ENCODE measurements at places on chromosomes 11 and 22. TPM values are rescaled to one million over a fixed set of nuclear protein-coding genes. Genes with fewer than 3 reads are reported as not detected.

DNA sequence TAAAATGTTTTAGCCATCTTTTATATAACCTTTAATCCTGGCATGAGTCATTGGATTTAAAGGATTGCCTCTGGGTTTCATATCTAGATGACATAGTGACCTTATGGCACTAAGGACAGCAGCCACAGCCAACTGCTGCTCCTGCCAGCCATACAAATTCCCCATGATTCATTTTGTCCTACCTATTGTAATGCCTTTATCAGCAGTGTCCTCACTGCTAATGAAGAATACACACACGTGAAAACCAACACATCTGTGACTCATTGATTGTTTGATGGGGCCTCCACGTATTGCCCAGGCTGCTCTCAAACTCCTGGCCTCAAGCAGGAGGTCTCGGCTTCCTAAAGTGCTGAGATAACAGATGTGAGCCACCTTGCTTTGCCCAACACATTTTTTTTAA is 1.8 kb downstream of the LDHAL6A start:
- H3K36me3 ChIP-seq = no peaks in the 10 kb centered on the region
- peaks cover 7% of the 10 kb centered on the region for H3K27me3 ChIP-seq
- DNase-seq = no peak
- no peak overlapping the region for H3K4me3 ChIP-seq
- H3K4me1 ChIP-seq = no peaks in the 10 kb centered on the region

GRCh38 chr22:45334528-45334927 is 24.8 kb downstream of the FAM118A start:
- no peak overlapping the region for H3K4me3 ChIP-seq
- no peak for DNase-seq
- peaks cover 78% of the 10 kb centered on the region for H3K36me3 ChIP-seq
- no peak overlapping the region for H3K27ac ChIP-seq
- no peaks in the 10 kb centered on the region for H3K27me3 ChIP-seq
- peaks cover 24% of the 10 kb centered on the region for H3K4me1 ChIP-seq

DNA sequence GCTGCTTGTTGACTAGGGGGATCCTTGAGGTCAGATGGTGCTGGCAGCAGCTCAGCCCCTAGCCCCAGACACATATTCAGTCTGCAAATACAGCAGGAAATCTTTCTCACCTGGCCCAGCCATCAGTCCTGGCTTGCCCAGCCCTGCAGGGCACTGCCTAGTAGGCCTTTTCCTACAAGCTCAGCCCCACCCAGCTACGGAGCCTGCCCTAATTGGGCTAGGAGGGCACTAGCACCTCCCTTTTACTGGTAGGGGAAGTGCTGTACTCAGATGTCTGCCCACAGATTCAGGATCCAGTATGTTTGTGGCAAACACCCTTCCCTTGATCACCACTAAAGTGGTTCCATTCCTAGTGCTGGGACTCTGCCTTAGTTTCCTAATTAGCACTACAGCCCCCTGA is 257.1 kb upstream of the CADM1 start:
- H3K4me1 ChIP-seq = peaks cover 15% of the 10 kb centered on the region
- H3K36me3 ChIP-seq = no peaks in the 10 kb centered on the region
- peak; percentile 55 for DNase-seq
- H3K27ac ChIP-seq = no peak overlapping the region
- no peak overlapping the region for H3K4me3 ChIP-seq

DNA sequence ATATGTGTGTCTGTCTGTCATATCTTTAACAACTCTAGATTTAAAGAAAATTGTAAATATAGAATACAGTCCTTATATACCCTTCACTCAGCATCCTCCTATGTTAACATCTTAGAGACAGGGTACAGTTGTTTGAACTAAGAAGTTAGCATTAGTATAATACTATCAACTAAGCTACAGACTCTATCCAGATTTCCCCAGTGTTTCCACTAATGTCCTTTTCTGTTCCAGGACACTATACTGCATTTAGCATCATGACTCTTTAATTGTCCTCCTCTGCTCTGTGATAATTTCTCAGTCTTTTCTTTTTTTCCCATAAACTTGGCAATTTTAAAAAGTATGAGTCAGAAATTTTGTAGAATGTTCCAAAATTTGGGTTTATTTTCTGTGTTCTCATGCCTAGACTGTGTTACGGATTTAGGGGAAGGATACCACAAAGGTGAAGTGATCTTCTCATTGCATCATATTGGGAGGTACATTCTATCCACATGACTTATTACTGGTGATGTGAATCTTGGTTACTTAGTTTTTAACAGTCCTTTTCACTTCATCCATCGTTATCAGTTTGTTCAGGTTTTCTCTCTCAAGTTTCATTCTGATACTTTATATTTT is 168.4 kb downstream of the SBF2 start:
- no peak overlapping the region for H3K27ac ChIP-seq
- no peaks in the 10 kb centered on the region for H3K36me3 ChIP-seq
- H3K4me1 ChIP-seq = peaks cover 15% of the 10 kb centered on the region
- no peak for DNase-seq
- H3K27me3 ChIP-seq = no peaks in the 10 kb centered on the region

- H3K27me3 ChIP-seq = no peaks in the 10 kb centered on the region
- H3K4me1 ChIP-seq = peaks cover 55% of the 10 kb centered on the region
- H3K4me3 ChIP-seq = no peak overlapping the region
- no peaks in the 10 kb centered on the region for H3K36me3 ChIP-seq
Measured at GRCh38 chr11:13317293-13318080, 39.9 kb downstream of the BMAL1 start.

DNA sequence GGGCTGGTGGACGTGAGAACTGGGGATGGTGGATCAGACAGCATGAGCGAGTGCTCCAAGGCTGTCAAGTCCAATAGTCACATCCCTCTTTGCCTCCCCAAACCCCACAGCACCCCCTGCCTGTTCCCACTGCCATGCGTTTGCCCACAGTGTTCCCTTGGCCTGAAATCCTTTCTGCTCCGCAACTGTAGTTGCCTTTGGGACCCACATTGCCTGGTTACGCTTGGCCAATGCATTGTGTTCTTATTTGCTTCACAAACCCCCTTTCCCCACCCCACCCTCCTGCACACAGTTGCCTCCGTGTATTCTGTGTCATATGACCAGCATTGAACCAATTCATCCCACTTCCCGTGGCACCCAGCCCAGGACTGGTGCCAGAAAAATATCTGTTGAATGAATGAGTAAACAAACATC is 2.1 kb upstream of the KIAA0930 start:
- H3K4me3 ChIP-seq = no peak overlapping the region
- H3K36me3 ChIP-seq = peaks cover 4% of the 10 kb centered on the region
- no peak overlapping the region for H3K27ac ChIP-seq
- H3K27me3 ChIP-seq = no peaks in the 10 kb centered on the region
- H3K4me1 ChIP-seq = peaks cover 33% of the 10 kb centered on the region

DNA sequence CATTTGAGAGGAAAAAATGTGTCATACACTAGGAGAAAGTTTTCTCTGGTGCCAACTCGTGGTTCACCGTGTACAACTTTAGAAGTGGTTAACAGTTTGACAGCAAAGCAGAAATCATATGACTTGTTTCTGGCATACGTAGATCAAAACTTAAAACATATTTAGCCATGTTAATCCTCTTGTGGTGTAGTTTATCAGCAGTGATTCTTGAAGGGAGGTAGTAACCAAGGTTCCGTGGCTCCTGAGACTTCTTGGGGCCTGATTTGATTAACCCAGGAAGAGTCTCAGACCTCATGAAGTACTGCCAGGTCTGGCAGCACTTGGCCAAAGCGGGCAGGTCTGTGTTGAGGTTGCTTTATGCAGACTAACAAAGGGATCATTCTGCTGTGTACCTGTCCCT is 40.5 kb downstream of the SREBF2 start:
- peaks cover 100% of the 10 kb centered on the region for H3K36me3 ChIP-seq
- no peaks in the 10 kb centered on the region for H3K4me1 ChIP-seq
- no peaks in the 10 kb centered on the region for H3K27me3 ChIP-seq
- H3K27ac ChIP-seq = no peak overlapping the region

OR10G7 gene
- total RNA-seq = not detected

UBQLN3 gene
- 0.50 TPM for total RNA-seq

DNA sequence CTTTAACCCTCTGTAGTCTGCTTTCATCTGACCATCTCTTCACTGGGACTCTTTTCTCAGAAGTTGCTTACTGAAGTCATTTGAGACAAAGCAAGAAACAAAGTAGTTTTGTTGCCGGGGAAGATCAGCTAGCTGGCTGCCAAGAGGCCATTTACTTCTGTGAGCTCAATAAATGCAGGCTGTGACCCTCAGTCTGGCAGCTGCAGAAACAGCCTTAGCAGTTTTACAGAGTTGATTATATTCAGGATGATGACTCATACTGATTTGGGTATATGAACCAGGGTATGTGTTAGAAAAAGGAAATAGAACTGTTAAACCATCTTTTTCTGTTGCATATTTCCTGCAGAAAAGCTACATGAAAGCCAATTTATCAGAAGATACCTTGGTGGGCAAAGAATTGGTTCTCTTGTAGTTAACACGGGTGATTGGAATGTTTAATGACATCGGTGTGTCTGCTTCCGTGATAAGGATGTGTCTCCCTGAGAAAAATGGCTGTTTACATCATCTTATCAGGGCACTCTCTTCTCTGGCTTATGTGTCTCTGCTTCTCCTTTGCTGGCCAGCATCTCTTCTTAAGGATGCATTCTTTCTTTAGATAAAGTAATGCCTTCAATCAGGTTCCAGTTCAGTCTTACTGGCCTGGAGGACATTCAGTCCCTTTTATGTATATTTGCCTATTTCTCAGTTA is 18.5 kb downstream of the FIBIN start:
- H3K4me3 ChIP-seq = no peak overlapping the region
- peaks cover 5% of the 10 kb centered on the region for H3K4me1 ChIP-seq
- no peaks in the 10 kb centered on the region for H3K36me3 ChIP-seq
- no peaks in the 10 kb centered on the region for H3K27me3 ChIP-seq

DNA sequence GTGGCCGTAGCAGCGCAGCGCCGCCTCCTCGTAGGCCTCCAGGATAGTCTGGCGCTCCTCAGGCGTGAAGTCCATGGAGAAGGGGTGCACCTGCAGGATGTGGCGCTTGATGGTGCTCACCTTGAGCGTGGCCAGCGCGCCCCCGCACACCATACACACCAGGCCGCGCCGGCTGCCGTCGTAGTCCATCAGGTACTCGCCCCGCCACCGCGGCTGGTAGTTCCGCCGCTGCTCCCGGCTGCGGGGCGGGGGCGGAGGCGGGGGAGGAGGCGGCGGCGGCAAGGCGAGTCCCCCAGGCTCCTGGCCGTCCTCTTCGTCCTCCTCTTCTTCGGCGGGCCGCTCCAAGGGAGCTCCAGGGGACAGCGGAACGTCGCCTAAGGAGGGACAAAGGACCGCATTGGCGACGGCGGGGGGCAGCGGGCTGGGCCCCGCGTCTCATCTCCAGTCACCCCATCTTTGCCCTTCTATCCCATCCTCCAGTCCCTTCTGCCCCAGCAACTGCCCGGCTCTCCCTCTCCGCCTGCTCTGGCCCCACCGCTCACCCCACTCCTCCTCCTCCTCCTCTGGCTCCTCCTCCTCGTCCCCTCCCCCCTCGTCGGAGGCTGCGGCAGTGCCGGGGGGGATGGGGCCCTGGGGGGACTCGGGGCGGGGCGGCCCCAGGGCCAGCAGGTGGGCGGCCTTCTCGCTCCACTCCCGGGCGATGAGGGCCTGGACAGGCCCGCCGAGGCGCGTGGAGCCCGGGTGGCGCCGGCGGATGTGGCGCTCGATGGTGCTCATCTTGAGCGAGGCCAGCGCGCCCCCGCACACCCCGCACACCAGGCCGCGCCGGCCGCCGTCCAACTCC is 4.9 kb downstream of the ZFTA start:
- H3K4me3 ChIP-seq = peak overlapping the region; percentile 40
- no peak overlapping the region for H3K27ac ChIP-seq
- no peaks in the 10 kb centered on the region for H3K27me3 ChIP-seq
- H3K4me1 ChIP-seq = peaks cover 9% of the 10 kb centered on the region

DNA sequence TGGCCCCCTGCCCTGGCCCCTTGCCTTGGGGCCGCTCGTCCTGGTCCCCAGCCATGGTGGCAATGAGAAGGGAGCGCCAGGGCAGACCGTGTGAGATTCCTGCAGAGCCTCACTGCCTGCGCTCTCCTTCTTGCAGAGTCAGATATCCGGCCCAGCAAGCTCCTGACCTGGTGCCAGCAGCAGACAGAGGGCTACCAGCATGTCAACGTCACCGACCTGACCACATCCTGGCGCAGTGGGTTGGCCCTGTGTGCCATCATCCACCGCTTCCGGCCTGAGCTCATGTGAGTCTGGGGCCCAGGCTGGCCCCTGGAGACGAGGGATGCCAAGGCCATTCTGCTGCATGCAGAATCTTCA is 114.1 kb downstream of the MICAL2 start:
- H3K4me1 ChIP-seq = peaks cover 75% of the 10 kb centered on the region
- peak overlapping the region; percentile 86 for H3K27ac ChIP-seq
- peaks cover 52% of the 10 kb centered on the region for H3K36me3 ChIP-seq
- no peak overlapping the region for H3K4me3 ChIP-seq
- peak; percentile 87 for DNase-seq
- H3K27me3 ChIP-seq = no peaks in the 10 kb centered on the region

PRRG4 gene
- total RNA-seq = 12.0 TPM

ZP1 gene
- not detected for total RNA-seq

- H3K4me3 ChIP-seq = peak overlapping the region; percentile 86
- no peaks in the 10 kb centered on the region for H3K27me3 ChIP-seq
- peaks cover 29% of the 10 kb centered on the region for H3K4me1 ChIP-seq
- H3K36me3 ChIP-seq = peaks cover 57% of the 10 kb centered on the region
Measured at GRCh38 chr11:62804310-62805075, 747 bp downstream of the NXF1 start.

- DNase-seq = no peak
- no peaks in the 10 kb centered on the region for H3K4me1 ChIP-seq
- no peak overlapping the region for H3K27ac ChIP-seq
- no peak overlapping the region for H3K4me3 ChIP-seq
- peaks cover 12% of the 10 kb centered on the region for H3K27me3 ChIP-seq
- no peaks in the 10 kb centered on the region for H3K36me3 ChIP-seq
Measured at GRCh38 chr22:48863965-48864528, 963.6 kb downstream of the BRD1 start.

GRCh38 chr22:24985826-24986214 is 33.3 kb downstream of the KIAA1671 start:
- H3K27ac ChIP-seq = no peak overlapping the region
- H3K4me1 ChIP-seq = peaks cover 28% of the 10 kb centered on the region
- H3K4me3 ChIP-seq = no peak overlapping the region
- no peak for DNase-seq
- no peaks in the 10 kb centered on the region for H3K27me3 ChIP-seq
- no peaks in the 10 kb centered on the region for H3K36me3 ChIP-seq

- H3K27ac ChIP-seq = no peak overlapping the region
- no peaks in the 10 kb centered on the region for H3K4me1 ChIP-seq
- H3K27me3 ChIP-seq = no peaks in the 10 kb centered on the region
- H3K36me3 ChIP-seq = no peaks in the 10 kb centered on the region
- DNase-seq = no peak
- H3K4me3 ChIP-seq = no peak overlapping the region
Measured at GRCh38 chr11:60734279-60734678, 9.8 kb downstream of the MS4A18 start.

DNA sequence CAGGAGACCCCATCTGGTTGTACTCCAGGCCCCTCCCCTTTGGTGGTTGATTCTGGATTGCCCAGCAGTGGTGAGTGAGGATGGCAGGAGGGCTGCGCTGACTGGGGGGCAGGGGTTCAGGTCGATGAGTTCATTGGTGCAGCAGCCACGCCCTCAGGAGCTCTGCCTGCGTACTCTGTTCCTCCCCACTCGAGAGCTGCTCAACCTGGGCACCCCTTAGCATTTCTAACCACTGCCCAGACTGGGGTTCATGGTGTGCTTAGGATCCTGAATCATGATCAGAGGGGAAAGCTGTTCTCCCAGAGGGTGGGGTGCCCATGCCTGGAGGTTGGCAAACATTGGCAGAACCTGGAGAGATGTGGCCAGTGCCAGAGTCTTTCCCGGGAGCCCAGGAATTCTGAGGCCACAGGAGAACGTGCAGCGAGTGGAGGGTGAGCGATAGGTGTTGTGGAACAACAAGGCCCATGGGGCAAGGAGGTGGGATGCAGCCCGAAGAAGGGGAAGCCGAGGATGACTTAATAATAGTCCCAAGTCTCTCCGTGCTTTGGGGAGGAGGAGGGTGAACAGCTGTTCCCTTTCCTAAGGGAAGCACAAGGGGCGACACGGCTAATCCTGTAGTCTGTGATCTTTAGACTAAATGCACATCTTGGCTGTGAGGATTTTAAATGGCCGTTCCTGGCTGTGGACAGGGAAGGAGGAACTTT is 75.5 kb downstream of the SCN3B start:
- no peaks in the 10 kb centered on the region for H3K4me1 ChIP-seq
- H3K36me3 ChIP-seq = no peaks in the 10 kb centered on the region
